SK-N-MC (cell line): ENCODE measurements at places on chromosomes 11 and 22.

GRCh38 chr11:61763930-61764605 is 11.6 kb downstream of the MYRF start:
- no peak for DNase-seq

GRCh38 chr22:18032455-18033101 is 8.2 kb upstream of the MICAL3 start:
- no peak for DNase-seq

GRCh38 chr11:130904380-130904779 is 11.9 kb downstream of the SNX19 start:
- no peak for DNase-seq

- DNase-seq = no peak
Observed at GRCh38 chr11:123265951-123266350, 70.9 kb upstream of the CLMP start.
